Right atrium auricular region (tissue), 2 donors: ENCODE measurements at places on chromosomes 3 and 15. TPM values are rescaled to one million over a fixed set of nuclear protein-coding genes. Genes with fewer than 3 reads are reported as not detected.
A peak's percentile ranks its signal among the peaks of the same experiment; 100 is the strongest.

Gene FEZF2
- not detected for total RNA-seq

- no peaks in the 10 kb centered on the region for H3K36me3 ChIP-seq
- H3K4me1 ChIP-seq: no peaks in the 10 kb centered on the region
- H3K27ac ChIP-seq: no peak overlapping the region
- H3K4me3 ChIP-seq: no peak overlapping the region
Observed at GRCh38 chr3:354432-354831, 157.9 kb downstream of the CHL1 start.

GRCh38 chr3:16513141-16514020 is at the start of gene RFTN1:
Gene RFTN1 (minus strand): TSS chr3:16513699. CDS start chr3:16493869, 19,830 bp downstream.
- H3K27ac ChIP-seq: peak within 1 kb of the TSS; percentile 81
- no peaks in the 10 kb centered on the region for H3K36me3 ChIP-seq
- no peaks in the 10 kb centered on the region for H3K27me3 ChIP-seq
- H3K4me3 ChIP-seq: peak within 1 kb of the TSS; percentile 60
- no peak for DNase-seq

DNA sequence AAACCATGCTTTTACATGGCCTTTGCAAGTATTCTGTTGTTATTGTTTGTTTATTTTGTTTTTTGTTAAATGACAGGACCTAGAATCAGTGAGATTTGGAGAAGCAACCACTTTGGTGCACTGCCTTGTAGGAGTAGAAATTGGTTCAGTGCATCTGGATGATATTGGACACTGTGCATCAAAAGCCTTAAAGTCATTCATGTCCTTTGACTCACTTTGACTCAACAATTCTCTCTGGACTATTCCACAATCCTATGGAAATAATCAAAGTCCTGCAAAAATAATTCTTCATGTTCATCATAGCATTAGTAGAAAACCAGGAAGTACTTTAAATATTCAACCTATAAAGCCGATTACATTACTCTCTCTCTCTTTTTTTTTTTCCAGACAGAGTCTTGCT is 224.8 kb downstream of the ABHD5 start:
- H3K27ac ChIP-seq: no peak overlapping the region
- H3K4me3 ChIP-seq: no peak overlapping the region
- no peaks in the 10 kb centered on the region for H3K27me3 ChIP-seq
- DNase-seq: no peak
- H3K4me1 ChIP-seq: no peaks in the 10 kb centered on the region

GRCh38 chr3:173396191-173397041 is 1.1 kb upstream of the NLGN1 start:
- no peak for DNase-seq
- H3K36me3 ChIP-seq: no peaks in the 10 kb centered on the region
- peak overlapping the region; percentile 50 for H3K4me3 ChIP-seq
- H3K4me1 ChIP-seq: no peaks in the 10 kb centered on the region

Gene MRAS
- total RNA-seq: 174 TPM

Gene CD200R1
- total RNA-seq: 0.37 TPM

Gene GATA2
- 26.1 TPM for total RNA-seq

Gene GOLGA8J
- not detected for total RNA-seq

Gene SLC51B
- not detected for total RNA-seq

DNA sequence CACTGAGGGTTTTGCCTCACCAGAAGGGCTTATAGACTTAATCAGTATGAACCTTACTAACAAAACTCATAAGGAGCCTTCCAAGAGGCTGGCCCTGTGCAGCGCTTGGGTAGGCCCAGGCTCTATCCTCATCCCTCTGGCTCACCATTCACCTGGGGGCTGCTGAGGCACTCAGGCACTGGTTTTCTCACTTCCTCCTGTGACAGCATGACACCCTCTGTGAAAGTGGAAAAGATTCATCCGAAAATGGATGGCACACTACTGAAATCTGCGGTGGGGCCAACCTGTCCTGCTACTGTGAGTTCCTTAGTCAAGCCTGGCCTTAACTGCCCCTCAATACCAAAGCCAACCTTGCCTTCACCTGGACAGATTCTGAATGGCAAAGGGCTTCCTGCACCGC is 41.3 kb downstream of the PSMD6 start:
- H3K36me3 ChIP-seq: peaks cover 48% of the 10 kb centered on the region
- H3K4me3 ChIP-seq: no peak overlapping the region
- no peaks in the 10 kb centered on the region for H3K4me1 ChIP-seq
- H3K27me3 ChIP-seq: no peaks in the 10 kb centered on the region
- no peak for DNase-seq

DNA sequence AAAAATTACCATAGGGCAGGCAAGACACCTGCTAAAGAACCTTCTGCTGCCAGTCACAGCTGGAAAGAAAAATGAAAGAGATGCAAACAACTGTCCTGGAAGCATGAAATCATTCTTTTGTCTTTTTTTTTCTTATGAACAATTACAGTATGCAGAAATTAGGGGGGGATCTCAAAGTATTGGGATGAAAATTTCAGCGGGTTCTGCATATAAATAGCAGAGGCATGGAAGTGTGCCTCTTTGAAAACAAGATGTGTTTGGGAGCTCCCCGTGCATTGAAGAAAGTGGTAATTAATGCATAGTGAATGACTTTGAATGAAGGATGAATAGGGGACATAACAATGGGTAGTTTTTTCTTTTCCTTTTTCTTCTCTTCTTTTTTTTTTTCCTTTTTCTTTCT is 431.2 kb downstream of the SOX2 start:
- no peaks in the 10 kb centered on the region for H3K27me3 ChIP-seq
- H3K36me3 ChIP-seq: no peaks in the 10 kb centered on the region
- H3K4me1 ChIP-seq: no peaks in the 10 kb centered on the region
- no peak for DNase-seq
- H3K27ac ChIP-seq: no peak overlapping the region

- H3K27ac ChIP-seq: no peak overlapping the region
- DNase-seq: no peak
- H3K4me1 ChIP-seq: peaks cover 15% of the 10 kb centered on the region
Observed at GRCh38 chr15:69055251-69055650, 40.8 kb downstream of the NOX5 start.

GRCh38 chr3:34394978-34395748 is 596.7 kb downstream of the PDCD6IP start:
- no peak overlapping the region for H3K4me3 ChIP-seq
- H3K27me3 ChIP-seq: no peaks in the 10 kb centered on the region
- no peaks in the 10 kb centered on the region for H3K4me1 ChIP-seq
- DNase-seq: no peak
- H3K36me3 ChIP-seq: no peaks in the 10 kb centered on the region

DNA sequence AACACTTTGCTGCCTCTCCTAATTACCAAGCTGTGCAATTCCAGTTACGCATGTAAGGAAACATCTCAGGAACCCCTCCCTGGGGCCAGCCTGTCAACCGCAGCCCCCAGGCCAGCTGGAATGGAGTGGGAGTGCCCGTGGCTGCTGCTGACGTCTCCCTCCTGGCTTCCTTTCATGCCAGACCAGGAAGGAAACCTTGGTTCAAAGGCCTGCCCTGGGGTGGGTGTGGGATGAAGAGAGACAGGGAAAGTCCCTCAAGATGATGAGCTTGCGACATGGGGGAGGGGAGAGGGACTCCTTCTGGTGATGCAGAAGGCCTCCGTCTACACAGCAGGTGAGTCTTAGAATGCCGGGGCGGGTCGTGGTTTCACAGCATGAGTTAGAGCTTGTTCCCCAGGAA is 11.4 kb upstream of the CYP11A1 start:
- DNase-seq: no peak
- H3K36me3 ChIP-seq: no peaks in the 10 kb centered on the region
- H3K4me1 ChIP-seq: no peaks in the 10 kb centered on the region
- H3K27me3 ChIP-seq: no peaks in the 10 kb centered on the region
- no peak overlapping the region for H3K4me3 ChIP-seq

- no peaks in the 10 kb centered on the region for H3K36me3 ChIP-seq
- H3K27me3 ChIP-seq: no peaks in the 10 kb centered on the region
- DNase-seq: no peak
- no peak overlapping the region for H3K4me3 ChIP-seq
Observed at GRCh38 chr3:172707967-172708366, 2.9 kb downstream of the NCEH1 start.

GRCh38 chr3:50227390-50228183 is 8.4 kb upstream of the GNAI2 start:
- peak overlapping the region; percentile 55 for H3K4me3 ChIP-seq
- no peaks in the 10 kb centered on the region for H3K36me3 ChIP-seq
- H3K27ac ChIP-seq: peak overlapping the region; percentile 76
- H3K4me1 ChIP-seq: peaks cover 24% of the 10 kb centered on the region
- DNase-seq: peak; percentile 88
